ENCODE measurements at places on chromosomes 11 and 22. TPM values are rescaled to one million over a fixed set of nuclear protein-coding genes. Genes with fewer than 3 reads are reported as not detected.

GRCh38 chr11:117143390-117143789, 697 bp upstream of the PAFAH1B2 start:
- H3K27me3 ChIP-seq, result no peaks in the 10 kb centered on the region
- peaks cover 9% of the 10 kb centered on the region for H3K4me1 ChIP-seq
- H3K4me3 ChIP-seq, result peak overlapping the region; percentile 86
- H3K36me3 ChIP-seq, result no peaks in the 10 kb centered on the region

CASP1 gene
- 13.7 TPM for total RNA-seq

GRCh38 chr11:114277637-114278341, 18.4 kb upstream of the NNMT start:
- no peaks in the 10 kb centered on the region for H3K27me3 ChIP-seq
- H3K4me1 ChIP-seq, result peaks cover 3% of the 10 kb centered on the region
- H3K27ac ChIP-seq, result no peak overlapping the region
- H3K36me3 ChIP-seq, result no peaks in the 10 kb centered on the region

DNA sequence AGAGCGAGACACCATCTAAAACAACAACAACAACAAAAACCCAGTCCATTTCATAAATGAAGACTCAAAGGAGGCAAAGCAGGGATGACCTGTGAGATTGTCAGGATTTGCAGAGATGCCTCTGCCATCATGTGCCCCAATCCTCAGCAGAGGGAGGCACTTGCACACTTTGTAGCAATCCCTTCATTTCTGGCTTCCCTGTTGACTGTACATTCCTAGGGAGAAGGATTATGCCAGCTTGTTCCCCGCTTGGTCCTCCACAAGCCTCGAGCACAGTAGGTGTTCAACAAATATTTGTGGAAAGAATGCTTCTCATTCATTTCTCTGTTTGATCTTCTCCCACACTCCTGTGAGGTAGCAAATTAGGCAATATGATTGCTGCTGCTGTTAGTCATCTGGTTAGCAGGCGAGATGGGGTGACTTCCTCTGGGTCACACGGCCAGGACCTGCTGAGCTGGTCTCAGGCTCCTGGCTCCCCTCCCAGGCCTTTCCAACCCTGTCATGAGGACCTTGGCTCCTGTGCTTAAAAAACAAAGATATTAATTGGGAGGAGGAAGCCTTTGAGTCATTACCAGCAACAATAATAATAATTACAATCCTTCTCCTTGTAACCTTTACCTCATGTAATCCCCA, 34.1 kb downstream of the LIF start:
- peak; percentile 44 for DNase-seq
- H3K36me3 ChIP-seq, result no peaks in the 10 kb centered on the region
- H3K27me3 ChIP-seq, result no peaks in the 10 kb centered on the region

- H3K4me3 ChIP-seq, result peak within 1 kb of the TSS; percentile 29
- peaks cover 8% of the 10 kb centered on the region for H3K4me1 ChIP-seq
- H3K27ac ChIP-seq, result no peak within 1 kb of the TSS
Observed at GRCh38 chr22:45413368-45414211, at the start of the genes RIBC2 and SMC1B. TSS of gene RIBC2 (plus strand) at chr22:45413693. CDS start at chr22:45413887, 194 bp downstream. TSS of gene SMC1B (minus strand) at chr22:45413599. CDS start at chr22:45413567, 32 bp downstream.

DNA sequence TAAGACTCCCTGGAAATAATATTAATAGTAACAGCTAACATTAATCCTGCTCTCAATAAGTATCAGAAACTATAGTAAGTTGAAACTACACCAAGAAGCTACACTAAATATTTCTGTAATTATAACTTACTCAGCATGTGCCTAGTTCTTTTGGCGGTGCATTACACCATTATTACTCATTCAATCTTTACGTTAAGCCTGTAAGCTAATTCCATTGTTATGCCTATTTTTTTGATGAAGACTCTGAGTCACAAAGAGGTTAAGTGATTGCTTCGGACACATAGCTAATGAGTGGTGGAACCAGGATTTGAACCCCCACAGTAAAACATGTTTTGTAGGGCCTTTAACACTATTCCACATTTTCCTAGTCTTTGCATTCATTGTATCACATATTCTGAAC, 111.6 kb downstream of the RASSF10 start:
- H3K4me3 ChIP-seq, result no peak overlapping the region
- H3K27me3 ChIP-seq, result no peaks in the 10 kb centered on the region
- DNase-seq, result no peak
- no peaks in the 10 kb centered on the region for H3K4me1 ChIP-seq
- H3K36me3 ChIP-seq, result no peaks in the 10 kb centered on the region

DNA sequence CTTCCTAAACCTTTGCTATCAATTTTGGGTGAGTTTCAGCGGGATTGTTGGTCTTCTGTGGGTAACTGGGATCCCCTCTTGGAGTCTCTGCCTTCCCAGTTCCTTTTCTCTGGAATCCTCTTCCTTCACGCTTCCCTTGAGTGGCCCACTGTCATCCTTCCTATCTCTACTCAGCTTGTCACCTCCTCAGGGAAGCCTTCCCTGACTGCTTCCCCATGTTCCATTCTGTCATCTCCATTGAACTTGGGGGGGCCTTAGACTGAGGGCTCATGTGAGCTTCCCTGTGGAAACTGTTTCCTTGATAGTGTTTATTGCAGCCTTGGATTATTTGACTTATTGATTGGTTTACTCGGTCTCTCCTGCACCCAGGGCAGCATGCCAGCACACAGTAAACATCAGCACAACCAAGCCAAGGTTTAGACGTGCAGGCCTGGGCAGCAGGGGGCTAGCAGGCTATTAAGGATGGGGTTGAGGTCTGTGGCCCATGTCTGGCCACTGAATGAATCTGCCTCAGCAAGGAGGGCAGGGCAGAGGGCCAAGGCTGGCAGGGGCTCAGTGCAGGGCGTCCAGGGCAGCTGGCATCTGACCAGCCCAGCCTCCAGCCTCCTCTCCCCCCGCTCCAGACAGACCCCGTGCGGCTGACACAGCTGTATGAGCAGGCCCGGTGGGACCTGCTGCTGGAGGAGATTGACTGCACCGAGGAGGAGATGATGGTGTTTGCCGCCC, 7.2 kb downstream of the TRPT1 start:
- H3K4me1 ChIP-seq, result peaks cover 3% of the 10 kb centered on the region
- DNase-seq, result no peak
- no peaks in the 10 kb centered on the region for H3K27me3 ChIP-seq
- no peak overlapping the region for H3K27ac ChIP-seq

- H3K27ac ChIP-seq, result no peak overlapping the region
- no peaks in the 10 kb centered on the region for H3K4me1 ChIP-seq
- H3K27me3 ChIP-seq, result no peaks in the 10 kb centered on the region
- DNase-seq, result no peak
- H3K36me3 ChIP-seq, result no peaks in the 10 kb centered on the region
- no peak overlapping the region for H3K4me3 ChIP-seq
Observed at GRCh38 chr22:30460147-30460546, 11.7 kb downstream of the SEC14L3 start.

DNA sequence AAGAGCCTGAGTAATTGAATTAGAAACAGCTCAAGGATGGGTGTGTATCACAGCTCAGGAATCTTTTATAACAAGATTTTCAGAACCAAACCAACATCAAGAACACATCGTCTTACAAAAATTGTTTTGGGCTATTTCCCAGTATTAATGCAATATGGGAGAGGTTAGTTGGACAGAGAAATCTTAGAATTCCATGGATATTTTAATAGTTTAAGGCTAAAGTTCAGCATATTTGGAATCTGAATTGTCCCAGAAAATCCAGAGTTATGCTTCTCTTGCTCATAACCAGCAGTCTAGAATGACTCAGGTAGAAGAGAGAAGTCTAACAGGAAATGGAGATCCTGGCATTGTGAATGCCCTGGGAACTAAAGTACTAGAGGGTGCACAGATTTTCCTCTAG, 74.6 kb downstream of the ADM start:
- no peaks in the 10 kb centered on the region for H3K36me3 ChIP-seq
- peaks cover 16% of the 10 kb centered on the region for H3K4me1 ChIP-seq
- H3K27ac ChIP-seq, result no peak overlapping the region
- no peaks in the 10 kb centered on the region for H3K27me3 ChIP-seq

DNA sequence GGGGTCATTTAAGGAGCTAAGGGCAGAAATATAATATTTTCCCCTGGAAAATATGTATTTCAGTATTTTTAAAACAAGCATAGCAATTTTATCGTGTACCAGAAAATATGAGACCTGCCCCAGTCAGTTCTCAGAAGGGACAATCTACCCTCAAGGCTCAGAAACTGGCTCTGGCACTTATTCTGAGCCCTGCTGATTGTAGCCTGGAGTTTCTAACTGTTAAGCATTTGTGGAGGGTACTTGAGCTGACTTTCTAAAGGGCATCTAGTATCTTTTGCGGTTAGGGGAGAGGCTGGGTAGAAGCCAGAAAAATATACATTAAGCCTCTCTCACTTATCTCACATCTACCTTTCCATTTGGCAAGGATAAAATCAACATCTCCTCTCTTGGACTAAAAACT, 71.3 kb upstream of the FSHB start:
- H3K4me1 ChIP-seq, result no peaks in the 10 kb centered on the region
- no peaks in the 10 kb centered on the region for H3K36me3 ChIP-seq
- no peak overlapping the region for H3K27ac ChIP-seq
- H3K4me3 ChIP-seq, result no peak overlapping the region
- no peak for DNase-seq

CARD18 gene
- total RNA-seq, result not detected

DGCR6 gene
- total RNA-seq, result 0.40 TPM

- no peak overlapping the region for H3K27ac ChIP-seq
- H3K4me1 ChIP-seq, result no peaks in the 10 kb centered on the region
- no peaks in the 10 kb centered on the region for H3K27me3 ChIP-seq
- no peaks in the 10 kb centered on the region for H3K36me3 ChIP-seq
Observed at GRCh38 chr22:23351321-23351720, 171.0 kb downstream of the BCR start.

DNA sequence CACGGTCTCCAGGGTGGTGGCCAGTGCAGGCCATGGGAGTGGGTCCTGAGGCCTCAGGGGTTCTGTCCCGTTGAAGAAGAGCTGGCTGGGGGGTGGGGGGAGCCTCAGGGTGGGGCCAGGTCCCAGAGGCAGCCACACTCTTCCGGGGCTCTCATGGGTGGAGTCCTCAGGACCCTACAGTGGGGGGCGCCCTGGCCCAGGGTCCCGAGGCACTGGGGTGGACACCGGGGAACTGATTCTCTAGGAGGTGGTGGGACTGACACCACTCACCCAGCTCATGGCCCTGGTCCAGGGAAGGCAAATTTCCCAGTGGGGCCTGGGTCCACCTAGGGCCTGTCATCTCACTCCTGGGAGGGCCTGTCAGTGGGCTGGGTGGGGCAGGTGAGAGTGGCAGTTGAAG, 12.8 kb downstream of the GGT5 start:
- H3K27ac ChIP-seq, result no peak overlapping the region
- H3K27me3 ChIP-seq, result no peaks in the 10 kb centered on the region
- no peak overlapping the region for H3K4me3 ChIP-seq
- H3K36me3 ChIP-seq, result no peaks in the 10 kb centered on the region
- no peak for DNase-seq

GGTLC2 gene
- total RNA-seq, result not detected

NOX4 gene
- 1.00 TPM for total RNA-seq

Data from ovary (tissue), 10 donors.